ENCODE measurements at places on chromosomes 1 and 21. TPM values are rescaled to one million over a fixed set of nuclear protein-coding genes. Genes with fewer than 3 reads are reported as not detected.

Gene SLC5A9
- total RNA-seq: not detected

Gene KDF1
- total RNA-seq: not detected

Gene CLIC6
- total RNA-seq: 0.49 TPM

Gene SH2D1B
- 34.2 TPM for total RNA-seq

Gene CPLANE2
- 6.3 TPM for total RNA-seq

Gene SRGAP2B
- total RNA-seq: 1.4 TPM

Gene IGSF21
- total RNA-seq: 0.32 TPM

- peak overlapping the region; percentile 92 for H3K27ac ChIP-seq
- DNase-seq: no peak
- H3K27me3 ChIP-seq: no peaks in the 10 kb centered on the region
- no peaks in the 10 kb centered on the region for H3K36me3 ChIP-seq
Observed at GRCh38 chr1:85578321-85579295, 2.0 kb upstream of the CCN1 start.

- H3K27ac ChIP-seq: no peak overlapping the region
- no peaks in the 10 kb centered on the region for H3K4me1 ChIP-seq
- no peak overlapping the region for H3K4me3 ChIP-seq
- H3K27me3 ChIP-seq: peaks cover 41% of the 10 kb centered on the region
- no peak for DNase-seq
Observed at GRCh38 chr1:180256341-180257027, 26.4 kb downstream of the LHX4 start.

GRCh38 chr21:27817902-27818623, 851.2 kb upstream of the ADAMTS5 start:
- no peak overlapping the region for H3K4me3 ChIP-seq
- peaks cover 7% of the 10 kb centered on the region for H3K4me1 ChIP-seq

GRCh38 chr1:202069662-202070061, 53.1 kb upstream of the GPR37L1 start:
- no peaks in the 10 kb centered on the region for H3K36me3 ChIP-seq
- H3K4me3 ChIP-seq: no peak overlapping the region
- H3K27me3 ChIP-seq: no peaks in the 10 kb centered on the region
- DNase-seq: no peak

DNA sequence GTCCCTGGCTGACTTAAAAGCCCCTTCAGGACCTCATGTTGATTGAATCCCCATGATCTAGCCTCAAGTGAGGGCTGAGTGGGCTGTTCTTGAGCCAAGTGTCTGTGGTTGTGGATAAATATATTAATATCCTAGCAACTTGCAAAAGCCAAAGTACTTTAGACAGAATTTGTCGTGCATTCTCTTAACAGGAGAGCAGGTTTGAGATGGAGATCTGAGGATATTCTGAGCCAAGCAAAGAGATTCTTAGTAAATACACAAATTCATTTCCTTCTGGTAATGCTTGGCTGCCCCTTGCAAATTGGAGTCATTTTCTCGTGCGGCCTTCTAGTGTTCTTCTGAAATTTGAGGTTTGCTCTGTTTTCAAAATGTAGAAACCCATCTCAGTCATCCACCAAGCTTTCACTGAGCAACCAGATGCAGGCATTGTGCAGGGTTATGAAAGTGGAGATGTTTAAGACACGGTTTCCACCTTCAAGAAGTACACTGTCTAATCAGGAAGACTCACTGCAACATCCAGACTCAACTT, 242.1 kb upstream of the JUN start:
- no peaks in the 10 kb centered on the region for H3K36me3 ChIP-seq
- H3K27me3 ChIP-seq: no peaks in the 10 kb centered on the region
- no peak overlapping the region for H3K27ac ChIP-seq
- no peak overlapping the region for H3K4me3 ChIP-seq
- DNase-seq: no peak

- H3K36me3 ChIP-seq: peaks cover 22% of the 10 kb centered on the region
- no peaks in the 10 kb centered on the region for H3K4me1 ChIP-seq
- no peaks in the 10 kb centered on the region for H3K27me3 ChIP-seq
Observed at GRCh38 chr1:116531917-116532316, 38.9 kb downstream of the CD58 start.

GRCh38 chr1:239178961-239179360, 207.4 kb upstream of the CHRM3 start:
- no peak overlapping the region for H3K27ac ChIP-seq
- DNase-seq: no peak
- H3K36me3 ChIP-seq: no peaks in the 10 kb centered on the region

DNA sequence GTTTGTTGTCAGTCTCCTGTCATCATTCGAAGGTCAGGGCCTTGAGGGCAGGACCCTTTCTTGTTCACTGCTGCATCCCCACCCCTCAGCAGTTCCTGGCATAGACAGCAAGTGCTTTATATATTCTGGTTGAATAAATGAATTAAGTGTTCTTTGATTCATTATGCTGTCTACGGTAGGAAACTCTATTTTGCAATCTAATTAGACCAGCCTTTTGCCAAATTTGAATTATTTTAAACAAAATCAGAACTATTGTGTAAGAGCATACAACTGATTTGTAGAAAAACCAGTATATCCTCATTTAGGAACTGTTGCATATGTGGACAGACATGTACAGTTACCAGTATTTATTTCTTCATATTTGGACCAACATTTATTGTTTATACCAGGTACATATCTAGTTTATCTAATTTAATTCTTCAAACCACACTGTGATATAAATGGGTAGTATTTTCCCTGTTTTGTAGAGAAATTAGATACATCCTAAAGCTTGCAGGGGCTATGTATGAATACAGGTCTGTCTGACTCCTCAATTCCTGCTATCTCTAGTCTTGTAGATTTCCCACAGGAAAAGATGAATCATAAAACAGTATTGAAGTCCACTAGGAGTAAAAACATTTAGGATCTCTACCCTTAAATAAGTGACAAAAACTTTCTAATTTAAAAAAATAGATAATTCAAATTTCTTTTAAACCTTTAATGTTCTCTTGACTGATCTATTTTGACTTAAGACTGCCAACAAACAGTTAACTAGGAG, 10.4 kb downstream of the MGST3 start:
- no peaks in the 10 kb centered on the region for H3K27me3 ChIP-seq
- no peaks in the 10 kb centered on the region for H3K36me3 ChIP-seq
- no peak for DNase-seq
- no peak overlapping the region for H3K4me3 ChIP-seq

DNA sequence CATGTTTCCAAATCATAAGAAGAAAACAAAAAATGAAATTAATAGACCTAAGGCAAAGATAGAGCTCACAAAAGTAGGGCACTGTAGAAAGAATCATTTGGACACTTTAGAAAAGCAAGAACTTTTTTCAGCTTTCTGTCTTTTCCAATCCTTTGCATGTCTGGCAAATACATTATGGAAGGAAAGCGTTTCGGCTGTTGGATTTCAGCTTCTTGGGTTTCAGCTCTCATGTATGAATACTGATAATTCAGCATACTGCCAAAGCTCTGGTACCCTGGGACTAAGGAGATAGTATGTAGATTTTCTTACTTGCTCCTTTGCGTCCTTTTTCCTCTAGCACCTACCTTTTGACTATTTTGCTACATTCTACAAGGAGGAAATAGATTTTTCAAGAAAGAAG, 375.9 kb downstream of the BRINP3 start:
- no peak for DNase-seq
- H3K36me3 ChIP-seq: no peaks in the 10 kb centered on the region
- H3K27ac ChIP-seq: no peak overlapping the region
- H3K4me1 ChIP-seq: no peaks in the 10 kb centered on the region

- no peak for DNase-seq
- H3K27ac ChIP-seq: no peak overlapping the region
- H3K4me1 ChIP-seq: no peaks in the 10 kb centered on the region
- H3K4me3 ChIP-seq: no peak overlapping the region
- H3K36me3 ChIP-seq: no peaks in the 10 kb centered on the region
Observed at GRCh38 chr1:25008192-25008485, 78.1 kb upstream of the RUNX3 start.

GRCh38 chr1:63124666-63125191, 197.6 kb upstream of the FOXD3 start:
- no peaks in the 10 kb centered on the region for H3K4me1 ChIP-seq
- H3K36me3 ChIP-seq: no peaks in the 10 kb centered on the region

DNA sequence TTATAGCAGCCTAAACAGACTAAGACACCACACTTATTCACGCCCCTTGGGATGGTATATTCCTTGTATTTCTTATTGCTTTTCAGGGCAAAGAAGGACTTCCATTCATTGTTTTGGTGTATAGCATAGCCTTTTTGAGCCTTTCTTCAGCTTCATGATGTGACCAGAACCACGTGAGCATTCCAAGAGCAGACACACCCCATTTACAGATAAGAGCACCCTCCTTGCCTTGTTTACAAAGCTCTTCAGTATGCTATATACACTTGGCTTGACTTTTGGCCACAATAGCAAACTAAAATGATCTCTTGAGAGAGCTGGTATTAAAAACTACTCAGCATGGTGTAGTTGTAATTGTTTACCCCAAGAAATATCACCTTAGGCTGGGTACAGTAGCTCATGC, 78.7 kb downstream of the PIK3R3 start:
- no peak overlapping the region for H3K4me3 ChIP-seq
- no peak for DNase-seq
- H3K27me3 ChIP-seq: no peaks in the 10 kb centered on the region
- no peak overlapping the region for H3K27ac ChIP-seq

DNA sequence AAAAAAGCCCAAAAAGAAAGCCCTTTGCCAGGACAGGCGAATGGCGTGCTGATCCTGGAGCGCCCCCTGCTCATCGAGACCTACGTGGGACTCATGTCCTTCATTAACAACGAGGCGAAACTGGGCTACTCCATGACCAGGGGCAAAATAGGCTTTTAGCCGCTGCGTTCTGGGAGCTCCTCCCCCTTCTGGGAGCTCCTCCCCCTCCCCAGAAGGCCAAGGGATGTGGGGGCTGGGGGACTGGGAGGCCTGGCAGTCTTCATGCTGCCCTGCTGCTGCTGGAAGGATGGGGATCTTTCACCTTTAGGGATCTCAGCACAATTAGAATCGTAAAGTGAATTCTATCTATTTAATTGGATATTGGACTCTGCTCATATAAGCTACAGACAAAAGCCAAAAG, 3.6 kb downstream of the TPRG1L start:
- no peak overlapping the region for H3K4me3 ChIP-seq
- DNase-seq: no peak
- no peaks in the 10 kb centered on the region for H3K36me3 ChIP-seq
- peaks cover 12% of the 10 kb centered on the region for H3K4me1 ChIP-seq
- no peak overlapping the region for H3K27ac ChIP-seq

GRCh38 chr1:213457186-213457585, 406.1 kb downstream of the RPS6KC1 start:
- no peak overlapping the region for H3K27ac ChIP-seq
- H3K4me3 ChIP-seq: no peak overlapping the region
- DNase-seq: peak; percentile 33
- no peaks in the 10 kb centered on the region for H3K36me3 ChIP-seq
- H3K4me1 ChIP-seq: no peaks in the 10 kb centered on the region

GRCh38 chr1:147516157-147516917, 25.0 kb upstream of the BCL9 start:
- no peak overlapping the region for H3K27ac ChIP-seq
- DNase-seq: no peak
- no peaks in the 10 kb centered on the region for H3K27me3 ChIP-seq
